RPMI7951 (cell line): ENCODE measurements at places on chromosomes 11 and 22.

DNA sequence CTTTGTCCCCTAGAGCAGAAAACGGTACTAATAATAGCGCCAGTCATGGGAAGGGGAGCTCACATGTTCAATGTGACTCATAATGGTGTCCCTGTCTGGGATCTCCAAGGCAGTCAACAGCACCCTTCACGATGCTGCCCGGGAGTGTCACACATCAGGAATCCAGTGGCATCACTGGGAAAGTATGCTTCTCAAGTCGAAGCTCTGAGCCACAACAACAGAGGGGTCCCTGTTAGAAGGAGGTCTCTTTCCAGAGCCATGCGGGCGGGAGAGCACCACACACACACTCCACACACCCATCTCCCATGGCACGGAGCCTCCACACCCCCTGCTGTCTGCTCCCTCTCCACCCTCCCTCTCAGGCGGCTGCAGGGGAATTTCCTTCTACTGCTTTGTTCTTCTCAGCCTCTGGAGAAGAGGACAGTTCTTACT lies 119.7 kb downstream of the ETS1 start:
- DNase-seq = peak; percentile 99

DNA sequence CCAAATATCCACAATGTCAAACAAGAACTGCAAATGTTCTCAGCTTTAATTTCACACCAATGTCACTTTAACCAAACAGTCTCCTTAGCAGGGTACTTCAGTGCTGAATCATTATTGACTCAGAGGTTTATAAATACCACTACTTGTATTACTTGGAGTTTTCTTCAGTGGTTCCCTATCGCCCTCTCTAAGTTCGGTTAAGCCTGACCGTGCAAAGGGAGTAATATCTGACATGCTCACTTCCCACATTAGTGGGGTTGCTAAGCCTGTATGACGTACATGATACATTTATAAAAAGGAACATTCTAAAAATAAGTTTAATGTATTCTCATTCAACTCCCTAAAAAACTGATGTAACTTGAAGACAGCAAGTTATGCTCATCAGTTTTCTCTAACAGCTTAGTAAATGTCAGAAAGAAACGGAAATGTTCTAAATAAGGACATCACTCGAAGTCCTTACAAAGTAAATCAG lies 93.1 kb upstream of the ZC3H12C start:
- DNase-seq = peak; percentile 89

GRCh38 chr11:46240861-46241260 lies 36.6 kb upstream of the CREB3L1 start:
- no peak for DNase-seq

GRCh38 chr22:44665115-44665514 lies 36.9 kb upstream of the PRR5 start:
- DNase-seq = peak; percentile 62

- no peak for DNase-seq
Observed at GRCh38 chr11:100674212-100674611, 12.9 kb upstream of the ARHGAP42 start.
